ENCODE measurements at places on chromosomes 2 and 18.

GRCh38 chr2:237725661-237726060 is 72.9 kb upstream of the RBM44 start:
- no peak for DNase-seq

DNA sequence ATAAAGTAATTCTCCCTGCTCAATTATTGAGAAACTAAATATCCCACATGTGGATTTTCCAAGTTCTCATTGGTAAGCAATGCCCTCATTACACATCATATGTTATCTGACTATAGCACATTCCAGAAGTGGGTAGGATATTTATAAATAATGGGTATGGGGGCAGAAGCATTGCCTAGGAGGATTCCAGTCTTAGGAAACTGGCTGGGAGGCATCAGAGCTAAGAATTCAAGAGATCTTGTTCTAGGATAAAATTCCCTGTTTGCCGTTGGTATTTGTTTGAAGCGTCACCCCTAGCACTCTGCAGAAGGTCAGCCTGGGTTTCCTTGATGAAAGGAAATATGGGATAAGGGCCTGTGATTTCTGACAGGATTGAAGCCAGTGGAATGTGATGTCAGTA is 20.1 kb downstream of the SIX2 start:
- DNase-seq = no peak

- no peak for DNase-seq
Measured at GRCh38 chr18:39496986-39497385, 1931.4 kb upstream of the CELF4 start.

DNA sequence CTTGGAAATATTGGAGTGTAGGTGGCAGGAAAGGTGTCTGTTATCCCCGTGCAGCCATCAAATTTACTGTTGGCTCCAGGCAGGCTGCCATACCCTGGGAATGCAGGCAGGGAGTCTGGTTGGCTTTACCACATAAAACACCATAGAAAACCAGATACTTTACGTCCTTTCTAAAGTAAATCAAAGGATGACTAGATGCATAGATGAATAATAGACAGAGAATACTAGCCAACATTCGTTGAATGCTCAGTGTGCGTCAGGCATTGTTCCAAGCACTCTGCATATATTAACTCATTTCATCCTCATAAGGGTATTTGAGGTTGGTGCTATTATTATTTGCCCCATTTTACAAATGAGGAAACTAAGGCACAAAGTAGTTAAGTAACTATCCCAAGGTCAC is 65.2 kb downstream of the VSNL1 start:
- no peak for DNase-seq

DNA sequence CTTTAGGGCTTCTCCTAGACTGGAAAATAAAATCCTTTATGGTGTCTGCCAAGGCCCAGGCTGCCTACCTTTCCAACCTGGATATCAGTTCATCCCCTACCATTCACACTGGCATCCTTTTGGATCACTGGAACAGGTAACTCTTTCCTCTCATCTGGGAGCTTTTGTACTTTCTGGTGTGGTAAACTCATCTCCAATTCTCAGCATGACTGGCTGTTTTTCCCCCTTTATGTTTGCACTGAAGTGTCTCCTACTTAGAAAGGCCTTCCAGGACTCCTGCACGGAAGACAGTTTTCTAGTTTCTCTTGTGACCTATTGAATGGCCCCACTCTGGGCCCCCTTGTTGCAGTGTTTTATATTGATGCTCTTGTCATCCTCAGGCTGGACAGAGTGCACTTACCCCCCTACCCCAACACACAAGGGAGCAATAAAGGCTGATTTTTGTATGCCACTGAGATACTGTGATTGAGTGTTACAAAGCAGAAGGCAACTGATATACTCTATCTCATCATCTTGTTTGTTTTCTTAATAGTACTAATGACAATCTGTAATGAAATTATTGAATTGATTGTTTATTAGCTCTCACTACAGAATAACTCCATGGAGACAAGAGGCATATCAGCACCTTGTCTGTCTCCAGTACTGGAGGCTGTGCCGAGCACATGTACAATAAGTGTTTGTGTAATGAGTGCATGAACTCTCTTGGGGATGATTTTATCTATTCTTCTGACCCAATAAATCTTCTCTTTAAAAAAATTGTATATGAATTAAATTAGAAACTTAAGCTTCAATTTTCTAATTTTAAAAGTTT is 129.9 kb downstream of the PIEZO2 start:
- DNase-seq = no peak

DNA sequence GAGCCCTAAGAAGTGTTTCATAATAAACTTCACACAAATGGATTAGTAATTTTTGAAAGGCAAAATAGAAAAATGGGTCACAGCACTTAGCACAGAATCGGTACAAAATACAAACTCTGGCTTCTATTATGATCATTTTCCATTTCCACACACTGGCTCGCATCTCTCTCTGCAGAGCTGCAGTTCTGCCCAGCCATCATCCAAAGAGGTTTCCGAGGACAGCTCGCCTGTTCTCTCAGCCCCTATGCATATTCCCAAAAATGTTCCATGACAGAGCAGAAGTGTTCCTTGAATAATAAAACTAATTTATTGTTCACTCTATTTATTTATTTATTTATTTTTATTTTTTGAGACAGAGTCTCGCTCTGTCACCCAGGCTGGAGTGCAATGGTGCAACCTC is 115.6 kb downstream of the AP1S3 start:
- DNase-seq = no peak

- DNase-seq = no peak
Measured at GRCh38 chr2:239215988-239216613, 184.7 kb downstream of the HDAC4 start.

DNA sequence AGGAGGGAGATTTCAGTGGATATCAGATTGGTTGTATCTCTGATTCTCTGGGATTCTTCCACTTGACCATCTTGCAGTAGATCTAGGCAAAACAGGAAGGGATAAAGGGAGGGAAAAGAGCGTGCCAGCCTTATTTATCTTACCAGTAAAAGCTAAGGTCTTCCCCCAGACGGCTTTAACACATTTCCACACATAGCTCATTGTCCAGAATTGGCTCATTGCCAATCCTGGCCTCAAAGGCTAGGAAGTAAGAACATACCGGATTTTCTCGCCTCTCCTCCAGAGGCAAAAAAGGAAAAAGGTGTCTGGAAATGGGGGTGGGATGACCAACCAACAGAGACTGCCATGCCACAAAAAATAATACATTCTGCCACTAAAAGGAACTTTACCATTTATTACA is 411.6 kb upstream of the NRP2 start:
- DNase-seq = no peak

GRCh38 chr2:97646977-97647376 is 1.1 kb downstream of the COX5B start:
- DNase-seq = no peak
